A549 treated with GW870086 at 1 μM for 4 hours (cell line): ENCODE measurements at places on chromosomes 5 and 9. TPM values are rescaled to one million over a fixed set of nuclear protein-coding genes. Genes with fewer than 3 reads are reported as not detected.

Gene PPP1R2B
- total RNA-seq, result 0.08 to 0.16 TPM (median 0.10 TPM) in 4 of 5 replicates, not detected in the other

Gene RNF183
- total RNA-seq, result 0.19 TPM in 1 of 5 replicates, not detected in the others

Gene GRXCR2
- not detected in 5 replicates for total RNA-seq

Gene EGFLAM
- 0.11 to 0.51 TPM (median 0.17 TPM) in 5 replicates for total RNA-seq
